ENCODE measurements at places on chromosomes 2 and 18. TPM values are rescaled to one million over a fixed set of nuclear protein-coding genes. Genes with fewer than 3 reads are reported as not detected.

Gene SAP130
- 37.5 TPM for total RNA-seq

Gene SCYGR4
- total RNA-seq: not detected

Gene TTN
- 2.3 TPM for total RNA-seq

Gene RUFY4
- 3.2 TPM for total RNA-seq

Gene DSC2
- total RNA-seq: not detected

Gene TMEM17
- total RNA-seq: not detected

Gene SLC25A52
- not detected for total RNA-seq

Gene ERMN
- total RNA-seq: 3.5 TPM

Gene TEX44
- not detected for total RNA-seq

Gene CEP68
- total RNA-seq: 13.3 TPM

Gene MFSD2B
- total RNA-seq: not detected

Gene SIX2
- not detected for total RNA-seq

Gene ACOXL
- total RNA-seq: 0.30 TPM

Gene TLX2
- 2.6 TPM for total RNA-seq

Gene ELOA2
- total RNA-seq: not detected

Gene GPC1
- 5.8 TPM for total RNA-seq

Gene ATOH8
- total RNA-seq: 0.55 TPM

Gene TMEM237
- total RNA-seq: 15.2 TPM

Gene IL36G
- total RNA-seq: not detected

Gene TGFA
- not detected for total RNA-seq

Gene GPAT2
- total RNA-seq: 6.9 TPM

Gene RTTN
- 26.8 TPM for total RNA-seq

Gene CLEC4F
- total RNA-seq: not detected

Gene PRPF40A
- 109 TPM for total RNA-seq

Gene TANC1
- total RNA-seq: 0.55 TPM

Gene GALR1
- total RNA-seq: not detected

Gene SERPINB13
- not detected for total RNA-seq

Gene ARHGAP25
- total RNA-seq: 128 TPM

Gene GAL3ST2
- total RNA-seq: 0.23 TPM

Gene TXNL1
- 50.2 TPM for total RNA-seq

Gene C2orf78
- total RNA-seq: not detected

Gene PAPOLG
- 21.1 TPM for total RNA-seq

All from activated CD4-positive, alpha-beta memory T cell treated with anti-CD3 and anti-CD28 coated beads, Interleukin-2, amount 10 ng/mL, durations not matched to agents 7 days and 5 days (primary cell).